ENCODE measurements at places on chromosomes 2 and 18. TPM values are rescaled to one million over a fixed set of nuclear protein-coding genes. Genes with fewer than 3 reads are reported as not detected.

Gene IL36G
- not detected for total RNA-seq

Gene SLC30A3
- 3.6 TPM for total RNA-seq

Gene LYPD6B
- total RNA-seq = not detected

Gene ANKRD30BL
- total RNA-seq = not detected

Gene GAD1
- total RNA-seq = 0.59 TPM

Gene ARHGAP25
- 0.23 TPM for total RNA-seq

Gene LIPT1
- 4.5 TPM for total RNA-seq

Gene SP5
- not detected for total RNA-seq

Gene SAP130
- total RNA-seq = 11.3 TPM

Gene SP140
- total RNA-seq = not detected

Gene CHN1
- 21.7 TPM for total RNA-seq

Gene RETREG2
- 75.7 TPM for total RNA-seq

Gene RESP18
- not detected for total RNA-seq

Gene B4GALT6
- 4.8 TPM for total RNA-seq

Gene HRH4
- total RNA-seq = not detected

Gene TIGD1
- 4.6 TPM for total RNA-seq

Gene TCF23
- total RNA-seq = not detected

Gene CNOT9
- total RNA-seq = 44.1 TPM

Gene ZNF396
- 0.61 TPM for total RNA-seq

Gene CD8B2
- not detected for total RNA-seq

Gene LIMS2
- 6.3 TPM for total RNA-seq

Gene ASB1
- total RNA-seq = 34.0 TPM

Gene SPATA3
- total RNA-seq = not detected

Gene TEX261
- 83.2 TPM for total RNA-seq

Gene YES1
- 19.6 TPM for total RNA-seq

Gene NPAS2
- total RNA-seq = 101 TPM

Gene ZC3H6
- total RNA-seq = 0.29 TPM

Gene SERPINB4
- total RNA-seq = not detected

Gene VWC2L
- not detected for total RNA-seq
